Placental epithelial cell (primary cell): ENCODE measurements at places on chromosomes 6 and 20. TPM values are rescaled to one million over a fixed set of nuclear protein-coding genes. Genes with fewer than 3 reads are reported as not detected.

Gene PPIL6
- 0.22 and 0.39 TPM in 2 replicates for total RNA-seq

Gene FUT9
- total RNA-seq, result 0.43 and 0.79 TPM in 2 replicates

Gene FOXS1
- total RNA-seq, result not detected in 2 replicates

Gene PLA2G7
- 7.2 and 7.5 TPM in 2 replicates for total RNA-seq

Gene ABCF1
- total RNA-seq, result 45.9 and 46.0 TPM in 2 replicates

Gene WFDC10B
- not detected in 2 replicates for total RNA-seq

Gene GJA1
- 130 and 195 TPM in 2 replicates for total RNA-seq

Gene ZFP57
- total RNA-seq, result 1.6 TPM in 2 replicates

Gene MMUT
- total RNA-seq, result 8.6 and 11.9 TPM in 2 replicates

Gene HUS1B
- 0.22 and 1.2 TPM in 2 replicates for total RNA-seq

Gene SIM1
- total RNA-seq, result 0.11 and 8.6 TPM in 2 replicates

Gene FILIP1
- total RNA-seq, result under 0.01 TPM in 2 replicates

Gene LY6G6D
- not detected in 2 replicates for total RNA-seq

Gene HFE
- total RNA-seq, result 10.6 and 21.5 TPM in 2 replicates

Gene THBD
- 24.7 and 67.1 TPM in 2 replicates for total RNA-seq

Gene ANGPT4
- total RNA-seq, result under 0.01 TPM in 1 of 2 replicates, not detected in the other

Gene SLC52A3
- 0.11 and 1.2 TPM in 2 replicates for total RNA-seq

Gene KCNG1
- 24.3 and 50.6 TPM in 2 replicates for total RNA-seq

Gene ID1
- 2.3 and 2.4 TPM in 2 replicates for total RNA-seq

Gene TREML1
- total RNA-seq, result not detected in 2 replicates
